ENCODE measurements at places on chromosomes 13 and 19.
A peak's percentile ranks its signal among the peaks of the same experiment; 100 is the strongest.

DNA sequence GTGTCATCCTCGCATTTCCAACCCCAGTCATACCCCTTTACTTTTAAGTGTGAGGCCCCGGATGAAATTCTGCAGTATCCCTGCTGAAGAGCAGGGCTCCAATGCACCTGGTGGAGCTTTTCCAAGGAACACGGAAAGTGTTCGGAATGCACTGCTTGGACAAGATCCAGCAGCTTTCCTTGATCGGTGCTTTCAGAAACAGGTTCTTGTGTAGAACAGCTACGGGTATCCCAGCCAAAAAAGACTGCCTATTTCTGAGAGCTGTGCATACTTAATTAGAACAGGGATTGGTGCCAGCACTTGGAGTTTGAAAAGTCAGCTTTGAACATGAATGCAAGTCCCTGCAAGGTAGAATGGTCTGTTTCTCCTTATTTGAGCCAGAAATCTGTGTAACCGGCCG lies 87.2 kb upstream of the C1QTNF9B start:
- no peak overlapping the region for H3K27ac ChIP-seq
- no peak overlapping the region for H3K4me3 ChIP-seq
- no peaks in the 10 kb centered on the region for H3K36me3 ChIP-seq
- H3K4me1 ChIP-seq: peaks cover 8% of the 10 kb centered on the region
- peaks cover 4% of the 10 kb centered on the region for H3K27me3 ChIP-seq
- DNase-seq: no peak

DNA sequence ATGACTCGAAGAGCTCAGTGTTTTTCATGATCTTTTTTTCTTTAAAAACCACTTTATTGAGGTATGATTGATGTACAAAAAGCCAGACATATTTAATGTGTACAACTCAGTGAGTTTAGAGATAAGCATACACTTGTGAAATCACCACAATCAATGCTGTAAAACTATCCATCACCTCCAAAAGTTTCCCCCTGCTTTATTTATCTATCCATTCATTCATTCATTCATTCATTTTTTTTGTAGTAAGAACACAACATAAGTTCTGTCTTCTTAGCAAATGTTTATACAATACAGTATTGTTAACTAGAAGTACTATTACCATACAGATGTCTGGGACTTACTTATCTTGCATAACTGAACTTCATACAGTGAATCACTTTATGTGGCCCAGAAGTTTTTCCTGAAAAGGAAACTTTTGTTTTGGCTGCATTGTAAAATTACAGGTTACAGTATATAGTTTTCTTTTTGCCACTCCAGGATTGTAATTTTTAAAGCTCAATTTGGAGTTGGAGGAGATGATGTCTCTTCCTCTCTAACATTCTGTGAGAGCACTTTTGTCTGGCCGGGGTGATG lies 6.7 kb downstream of the RAP2A start:
- H3K27ac ChIP-seq: no peak overlapping the region
- no peak for DNase-seq
- H3K36me3 ChIP-seq: no peaks in the 10 kb centered on the region
- H3K4me3 ChIP-seq: no peak overlapping the region
- no peaks in the 10 kb centered on the region for H3K27me3 ChIP-seq

GRCh38 chr19:38831142-38831605 lies 420 bp downstream of the ECH1 start:
- peaks cover 22% of the 10 kb centered on the region for H3K36me3 ChIP-seq
- no peaks in the 10 kb centered on the region for H3K27me3 ChIP-seq
- H3K27ac ChIP-seq: peak overlapping the region; percentile 77
- peaks cover 3% of the 10 kb centered on the region for H3K4me1 ChIP-seq

DNA sequence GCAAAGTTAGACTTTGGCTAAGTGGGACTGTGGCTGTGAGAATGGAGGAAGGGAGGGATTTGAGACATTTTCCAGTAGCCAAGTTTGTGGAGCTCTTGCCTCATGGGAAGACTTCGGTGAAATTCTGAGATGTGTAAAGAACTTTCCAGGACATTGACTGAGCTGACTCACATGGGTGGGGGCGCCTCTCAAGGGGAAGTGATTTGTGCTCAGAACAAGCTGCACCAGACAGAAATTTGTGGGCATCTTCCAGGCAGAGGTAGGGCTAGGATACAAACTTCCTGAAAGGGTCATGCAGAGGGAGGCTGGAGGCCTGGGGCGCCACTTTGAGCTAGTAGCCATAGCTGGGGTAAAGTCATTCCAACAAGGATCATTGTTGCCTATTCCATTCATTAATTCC lies 9.8 kb upstream of the SIGLEC10 start:
- H3K36me3 ChIP-seq: no peaks in the 10 kb centered on the region
- no peak for DNase-seq
- no peak overlapping the region for H3K4me3 ChIP-seq
- H3K4me1 ChIP-seq: no peaks in the 10 kb centered on the region
- H3K27me3 ChIP-seq: no peaks in the 10 kb centered on the region
- H3K27ac ChIP-seq: no peak overlapping the region

- no peaks in the 10 kb centered on the region for H3K36me3 ChIP-seq
- H3K4me1 ChIP-seq: peaks cover 19% of the 10 kb centered on the region
- no peak overlapping the region for H3K4me3 ChIP-seq
- no peaks in the 10 kb centered on the region for H3K27me3 ChIP-seq
Measured at GRCh38 chr19:39544911-39545310, 5.0 kb upstream of the EID2 start.

DNA sequence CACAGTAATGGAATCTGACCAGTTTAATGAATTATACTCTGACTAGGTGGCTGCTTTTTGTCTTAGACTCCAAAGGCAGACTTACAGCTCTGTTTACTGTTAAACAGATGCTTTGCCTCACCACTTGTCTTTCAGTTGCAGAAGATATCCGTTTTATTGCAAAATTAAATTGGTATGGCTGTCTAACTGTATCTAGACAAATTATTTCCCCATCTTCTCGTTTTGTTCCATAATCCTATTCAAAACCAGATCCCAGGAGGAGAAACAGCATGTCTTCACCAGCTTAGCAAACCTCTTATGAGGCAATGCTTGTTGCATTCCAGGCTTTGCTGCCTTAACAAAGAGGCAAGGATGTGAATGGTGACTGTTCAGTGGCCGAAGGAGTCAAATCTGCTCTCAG lies 215.6 kb downstream of the TDRD3 start:
- H3K36me3 ChIP-seq: no peaks in the 10 kb centered on the region
- no peaks in the 10 kb centered on the region for H3K4me1 ChIP-seq
- H3K27me3 ChIP-seq: no peaks in the 10 kb centered on the region
- DNase-seq: no peak

DNA sequence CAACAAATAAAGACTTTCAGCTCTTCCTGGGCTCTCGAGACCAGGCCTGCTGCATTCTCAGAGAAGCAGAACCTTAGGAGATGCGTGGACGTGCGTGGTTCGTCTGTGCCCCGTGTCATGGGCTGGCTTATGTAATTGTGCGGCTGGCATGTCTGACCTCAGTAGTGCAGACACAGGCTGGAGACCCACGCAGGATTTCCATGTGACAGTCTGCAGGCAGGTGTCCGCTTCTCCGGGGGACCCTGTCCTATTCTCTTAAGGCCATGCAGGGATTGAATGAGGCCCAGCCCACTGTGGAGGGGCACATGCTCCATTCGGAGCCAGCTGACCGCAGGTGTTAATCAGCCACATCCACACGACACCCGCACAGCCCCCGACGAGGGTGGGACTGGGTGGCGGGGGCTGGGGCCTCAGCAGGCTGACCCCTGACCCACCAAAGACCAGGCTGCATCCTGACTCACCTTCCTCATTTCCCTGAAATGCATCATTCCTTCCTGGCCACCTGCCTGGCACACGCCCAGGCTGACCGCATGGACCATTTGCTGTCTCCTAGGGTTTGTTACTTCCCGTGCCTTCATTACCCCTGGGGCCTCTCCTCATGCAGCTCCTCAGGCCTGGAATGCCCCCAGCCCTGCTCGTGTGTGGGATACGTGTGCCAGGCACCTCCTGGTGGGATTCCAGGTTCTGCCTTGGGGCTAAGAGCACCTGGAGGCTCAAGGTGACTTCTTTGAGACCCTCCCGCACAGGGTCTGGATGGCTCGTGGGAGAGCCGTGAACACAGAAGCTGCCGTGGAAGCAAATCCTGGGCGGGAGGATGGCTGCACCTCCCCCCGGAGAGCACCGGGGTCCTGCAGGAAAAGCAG lies 10.7 kb upstream of the MCF2L start:
- no peaks in the 10 kb centered on the region for H3K27me3 ChIP-seq
- DNase-seq: no peak
- no peak overlapping the region for H3K4me3 ChIP-seq
- H3K27ac ChIP-seq: no peak overlapping the region
- H3K36me3 ChIP-seq: no peaks in the 10 kb centered on the region

- H3K4me3 ChIP-seq: no peak overlapping the region
- H3K27me3 ChIP-seq: peaks cover 6% of the 10 kb centered on the region
- no peak overlapping the region for H3K27ac ChIP-seq
Measured at GRCh38 chr19:5434970-5435641, 20.1 kb upstream of the ZNRF4 start.

GRCh38 chr13:20400774-20401173 lies 124.9 kb downstream of the CRYL1 start:
- no peak overlapping the region for H3K27ac ChIP-seq
- no peak for DNase-seq
- H3K4me1 ChIP-seq: no peaks in the 10 kb centered on the region
- no peaks in the 10 kb centered on the region for H3K36me3 ChIP-seq

GRCh38 chr13:30730526-30730925 lies 4.8 kb upstream of the ALOX5AP start:
- no peak overlapping the region for H3K4me3 ChIP-seq
- no peak overlapping the region for H3K27ac ChIP-seq
- no peaks in the 10 kb centered on the region for H3K27me3 ChIP-seq
- peaks cover 5% of the 10 kb centered on the region for H3K4me1 ChIP-seq
- no peaks in the 10 kb centered on the region for H3K36me3 ChIP-seq
- no peak for DNase-seq

- peaks cover 33% of the 10 kb centered on the region for H3K4me1 ChIP-seq
- H3K4me3 ChIP-seq: no peak overlapping the region
- H3K27me3 ChIP-seq: no peaks in the 10 kb centered on the region
Measured at GRCh38 chr19:35348911-35349611, 1.4 kb downstream of the FFAR1 start.

GRCh38 chr13:32036126-32036695 lies 4.6 kb downstream of the FRY start:
- no peaks in the 10 kb centered on the region for H3K36me3 ChIP-seq
- peaks cover 5% of the 10 kb centered on the region for H3K4me1 ChIP-seq
- H3K4me3 ChIP-seq: no peak overlapping the region
- no peaks in the 10 kb centered on the region for H3K27me3 ChIP-seq
- no peak overlapping the region for H3K27ac ChIP-seq

- H3K4me3 ChIP-seq: no peak overlapping the region
- DNase-seq: no peak
- peaks cover 23% of the 10 kb centered on the region for H3K4me1 ChIP-seq
- no peaks in the 10 kb centered on the region for H3K36me3 ChIP-seq
Measured at GRCh38 chr13:48510698-48511097, 22.2 kb downstream of the RCBTB2 start.

DNA sequence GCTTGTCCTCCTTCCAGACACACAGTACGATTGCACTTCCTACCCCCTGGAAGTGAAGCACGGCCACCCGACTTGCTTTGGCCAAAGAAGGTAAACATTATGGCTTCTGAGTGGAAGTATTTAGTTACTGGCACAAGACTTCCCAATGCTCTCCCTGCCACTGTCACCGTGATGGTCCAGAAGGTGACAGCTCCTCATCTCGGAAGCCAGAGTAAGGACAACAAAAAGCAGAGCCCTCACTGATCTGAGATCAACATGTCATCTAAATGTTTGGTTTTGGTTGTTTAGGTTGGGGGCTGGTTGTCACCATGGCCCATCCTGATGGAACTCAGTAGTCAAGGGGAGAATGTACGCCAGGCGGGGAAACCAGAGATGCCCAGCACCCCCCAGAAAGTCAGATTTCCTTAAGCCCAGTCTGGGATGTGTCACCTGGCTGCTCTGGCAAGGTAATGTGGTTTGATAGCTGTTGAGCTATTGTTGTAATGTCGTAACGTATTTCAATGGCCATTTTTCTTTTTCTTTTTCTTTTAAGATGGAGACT lies 170.1 kb upstream of the ZNF536 start:
- no peaks in the 10 kb centered on the region for H3K36me3 ChIP-seq
- DNase-seq: no peak
- H3K4me1 ChIP-seq: no peaks in the 10 kb centered on the region
- no peak overlapping the region for H3K4me3 ChIP-seq

DNA sequence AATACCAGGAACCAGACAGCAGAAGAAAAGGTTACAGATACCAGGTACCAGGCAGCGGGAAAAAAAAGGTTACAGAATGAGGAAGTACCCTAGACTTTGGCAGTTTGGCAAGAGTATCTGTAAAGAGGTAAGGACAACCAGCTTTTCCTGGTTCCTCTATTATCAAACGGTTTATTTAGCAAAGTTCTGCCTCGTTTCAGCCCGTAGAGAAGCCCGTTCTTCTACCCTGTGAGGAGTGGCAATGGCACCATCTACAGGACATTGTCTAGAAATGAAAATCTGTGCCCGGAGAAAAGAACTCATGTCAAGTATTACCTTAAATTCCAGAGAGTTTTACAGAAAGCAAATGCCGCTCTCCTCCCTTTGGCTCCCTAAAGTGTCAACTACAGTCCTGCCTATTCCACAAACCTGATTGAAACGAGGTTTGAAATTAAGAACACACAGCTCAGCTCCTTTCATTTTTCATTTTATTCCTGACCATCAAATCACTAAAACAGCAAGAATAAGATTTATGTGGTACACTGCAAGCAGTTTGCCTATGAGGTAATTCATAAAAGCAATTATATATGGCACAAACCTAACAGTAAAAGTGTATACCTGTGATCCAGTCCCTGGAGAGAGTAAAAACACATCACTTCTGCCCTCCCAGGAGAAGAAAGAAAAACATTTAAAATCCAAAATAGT lies 226.3 kb downstream of the SLC7A1 start:
- no peaks in the 10 kb centered on the region for H3K4me1 ChIP-seq
- no peaks in the 10 kb centered on the region for H3K36me3 ChIP-seq
- no peak overlapping the region for H3K27ac ChIP-seq
- H3K4me3 ChIP-seq: no peak overlapping the region

- peak overlapping the region; percentile 61 for H3K4me3 ChIP-seq
- no peaks in the 10 kb centered on the region for H3K27me3 ChIP-seq
- H3K27ac ChIP-seq: peak overlapping the region; percentile 93
- H3K4me1 ChIP-seq: peaks cover 25% of the 10 kb centered on the region
Measured at GRCh38 chr19:11375143-11375948, 880 bp downstream of the SWSAP1 start.

GRCh38 chr13:25928941-25929505 lies 122.8 kb downstream of the SHISA2 start:
- H3K27me3 ChIP-seq: no peaks in the 10 kb centered on the region
- H3K4me3 ChIP-seq: no peak overlapping the region
- no peaks in the 10 kb centered on the region for H3K36me3 ChIP-seq
- no peaks in the 10 kb centered on the region for H3K4me1 ChIP-seq
- DNase-seq: no peak
- H3K27ac ChIP-seq: no peak overlapping the region

GRCh38 chr13:100526318-100527000 lies 62.1 kb downstream of the GGACT start:
- no peak overlapping the region for H3K4me3 ChIP-seq
- H3K4me1 ChIP-seq: no peaks in the 10 kb centered on the region
- H3K36me3 ChIP-seq: no peaks in the 10 kb centered on the region
- no peak overlapping the region for H3K27ac ChIP-seq
- DNase-seq: no peak

- no peaks in the 10 kb centered on the region for H3K4me1 ChIP-seq
- no peaks in the 10 kb centered on the region for H3K36me3 ChIP-seq
- H3K27me3 ChIP-seq: no peaks in the 10 kb centered on the region
- DNase-seq: no peak
- H3K4me3 ChIP-seq: no peak overlapping the region
Measured at GRCh38 chr13:34417896-34418295, 524.2 kb upstream of the NBEA start.
